Cerebellum (tissue), 4 donors: ENCODE measurements at places on chromosomes 5 and 9.

DNA sequence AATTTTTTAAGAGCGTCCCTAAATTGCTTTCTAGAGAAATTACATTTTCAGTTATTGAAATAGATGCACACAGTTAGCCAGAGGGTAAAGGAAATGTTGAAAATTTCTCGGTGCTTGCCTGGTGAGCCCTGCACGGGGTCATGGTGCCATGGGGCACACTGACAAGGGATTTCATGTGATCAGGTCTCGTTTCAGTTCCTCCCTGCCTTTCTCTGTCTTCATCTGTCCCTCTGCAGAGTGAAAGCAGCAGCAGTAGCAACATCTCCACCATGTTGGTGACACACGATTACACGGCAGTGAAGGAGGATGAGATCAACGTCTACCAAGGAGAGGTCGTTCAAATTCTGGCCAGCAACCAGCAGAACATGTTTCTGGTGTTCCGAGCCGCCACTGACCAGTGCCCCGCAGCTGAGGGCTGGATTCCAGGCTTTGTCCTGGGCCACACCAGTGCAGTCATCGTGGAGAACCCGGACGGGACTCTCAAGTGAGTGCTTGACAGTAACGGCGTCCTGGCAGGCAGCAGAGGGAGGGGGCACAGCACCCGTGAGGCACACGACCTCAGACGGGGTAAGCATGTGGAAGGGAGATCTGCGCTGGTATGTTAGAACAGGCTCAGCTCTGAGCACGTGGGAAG is 89.1 kb upstream of the OTULINL start:
- DNase-seq: no peak

DNA sequence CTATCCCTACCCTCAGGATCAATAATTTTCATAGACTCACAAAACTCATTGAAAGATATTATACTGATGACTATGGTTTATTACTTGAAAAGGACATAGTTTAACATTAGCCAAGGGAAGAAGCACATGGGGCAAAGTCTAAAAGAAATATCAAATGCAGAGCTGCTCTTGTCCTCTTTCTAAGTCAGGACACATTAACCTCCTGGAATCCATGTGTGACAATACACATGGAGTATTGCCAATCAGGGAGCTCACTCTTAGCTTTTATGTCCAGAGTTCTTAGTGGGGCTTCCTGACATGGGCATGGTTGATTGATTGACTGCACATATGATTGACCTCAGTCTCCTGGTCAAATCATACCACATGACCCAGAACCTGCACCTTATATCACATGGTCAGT is 165.5 kb upstream of the COX7C start:
- no peak for DNase-seq

DNA sequence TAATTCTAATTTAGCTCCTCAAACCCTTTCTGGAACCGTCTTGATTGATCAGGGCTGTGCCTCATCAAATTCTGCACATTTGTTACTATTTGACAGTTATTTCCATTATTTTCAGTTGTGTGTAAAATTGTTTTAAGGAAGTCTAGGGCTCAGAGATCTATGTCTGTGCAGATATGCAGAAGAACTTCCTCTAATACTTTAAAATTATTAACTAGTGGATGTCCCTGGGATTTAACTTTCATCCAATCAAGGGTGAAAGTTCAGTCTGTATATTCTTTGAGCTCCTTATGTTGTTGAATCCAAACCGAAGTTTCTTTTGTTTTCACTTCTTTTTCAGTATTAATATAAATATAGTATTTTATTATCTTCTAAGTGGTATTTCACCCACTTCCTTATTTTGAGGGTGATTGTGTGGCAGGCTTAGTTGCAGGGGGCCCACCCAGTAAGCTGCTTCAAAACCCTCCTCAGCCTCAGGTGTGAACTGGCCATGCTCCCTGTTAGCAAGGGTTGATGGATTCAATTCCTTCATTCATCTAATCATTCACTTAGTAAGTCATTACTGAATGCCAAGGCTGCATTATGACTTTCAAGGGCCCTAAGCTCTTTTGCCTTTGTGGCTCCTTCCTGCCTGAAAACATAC is 2.1 kb upstream of the CAMLG start:
- DNase-seq: no peak

DNA sequence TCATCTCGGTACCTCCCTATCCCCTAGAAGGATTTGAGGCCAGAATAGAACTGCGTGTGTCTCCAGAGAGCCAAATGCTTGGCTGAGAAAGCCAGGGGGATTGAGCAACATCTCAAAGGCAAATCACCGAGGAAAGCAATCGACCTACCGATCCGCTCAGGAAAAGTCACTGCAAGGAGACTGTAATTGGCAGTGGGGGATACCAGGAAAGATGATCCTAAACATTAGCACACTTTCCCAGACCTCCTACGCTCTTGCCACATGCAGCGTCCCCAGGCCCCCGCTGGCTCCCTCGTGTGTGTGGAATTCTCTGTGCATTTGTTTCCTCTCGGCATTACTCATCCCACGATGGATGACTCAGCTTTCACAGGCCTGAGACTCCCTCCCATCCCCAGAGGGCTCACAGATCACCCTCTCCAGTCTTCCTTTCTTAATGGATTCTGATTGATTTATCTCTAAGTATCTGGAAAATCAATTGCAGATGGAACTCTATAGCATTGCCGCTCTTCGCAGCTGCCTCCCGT is 82.2 kb upstream of the ICE1 start:
- DNase-seq: no peak

- DNase-seq: no peak
Measured at GRCh38 chr5:157280927-157281326, 15.0 kb downstream of the CYFIP2 start.

- peak; percentile 17 for DNase-seq
Measured at GRCh38 chr9:114431770-114432169, 44.0 kb upstream of the AKNA start.
